Body of pancreas (tissue), 4 donors: ENCODE measurements at places on chromosomes 7 and 10. TPM values are rescaled to one million over a fixed set of nuclear protein-coding genes. Genes with fewer than 3 reads are reported as not detected.
A peak's percentile ranks its signal among the peaks of the same experiment; 100 is the strongest.

ASB4 gene
- not detected for total RNA-seq

DNA sequence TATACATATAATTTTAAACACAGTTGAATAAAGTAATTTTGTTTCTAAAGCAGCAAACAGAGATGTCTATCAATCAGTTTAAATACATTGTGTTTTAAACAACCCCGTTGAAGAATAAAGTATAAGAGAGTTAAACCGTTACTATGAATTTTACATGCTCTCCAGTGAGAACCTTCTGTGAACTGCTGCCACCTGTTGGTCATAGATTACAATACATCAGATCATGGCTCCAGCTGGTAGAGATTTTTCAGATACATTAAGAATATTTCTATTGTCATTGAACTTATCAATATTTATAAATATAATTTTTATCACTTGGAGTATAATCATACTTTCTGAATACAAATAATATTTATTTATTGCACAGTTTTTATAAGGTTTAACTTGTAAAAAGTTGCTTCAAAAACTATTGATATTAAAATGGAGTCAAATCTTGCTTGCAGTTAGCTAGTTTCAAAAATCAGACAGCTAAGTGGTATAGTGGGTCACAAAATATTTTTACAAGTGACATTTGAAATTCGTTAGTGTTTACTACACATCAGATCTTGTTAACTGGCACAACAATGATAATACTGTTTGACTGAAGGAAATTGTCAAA, 561.2 kb upstream of the PHF14 start:
- DNase-seq, result peak; percentile 35

CALML5 gene
- total RNA-seq, result not detected

- DNase-seq, result no peak
Measured at GRCh38 chr7:31076641-31077310, 24.7 kb downstream of the ADCYAP1R1 start.

- DNase-seq, result no peak
Measured at GRCh38 chr7:1004018-1004852, 21.3 kb downstream of the CYP2W1 start.

EN2 gene
- total RNA-seq, result not detected

- DNase-seq, result no peak
Measured at GRCh38 chr10:131739206-131739605, 161.6 kb upstream of the PPP2R2D start.

LRMDA gene
- 12.2 TPM for total RNA-seq

GRCh38 chr10:22742678-22743077, 28.3 kb upstream of the PIP4K2A start:
- no peak for DNase-seq

DNA sequence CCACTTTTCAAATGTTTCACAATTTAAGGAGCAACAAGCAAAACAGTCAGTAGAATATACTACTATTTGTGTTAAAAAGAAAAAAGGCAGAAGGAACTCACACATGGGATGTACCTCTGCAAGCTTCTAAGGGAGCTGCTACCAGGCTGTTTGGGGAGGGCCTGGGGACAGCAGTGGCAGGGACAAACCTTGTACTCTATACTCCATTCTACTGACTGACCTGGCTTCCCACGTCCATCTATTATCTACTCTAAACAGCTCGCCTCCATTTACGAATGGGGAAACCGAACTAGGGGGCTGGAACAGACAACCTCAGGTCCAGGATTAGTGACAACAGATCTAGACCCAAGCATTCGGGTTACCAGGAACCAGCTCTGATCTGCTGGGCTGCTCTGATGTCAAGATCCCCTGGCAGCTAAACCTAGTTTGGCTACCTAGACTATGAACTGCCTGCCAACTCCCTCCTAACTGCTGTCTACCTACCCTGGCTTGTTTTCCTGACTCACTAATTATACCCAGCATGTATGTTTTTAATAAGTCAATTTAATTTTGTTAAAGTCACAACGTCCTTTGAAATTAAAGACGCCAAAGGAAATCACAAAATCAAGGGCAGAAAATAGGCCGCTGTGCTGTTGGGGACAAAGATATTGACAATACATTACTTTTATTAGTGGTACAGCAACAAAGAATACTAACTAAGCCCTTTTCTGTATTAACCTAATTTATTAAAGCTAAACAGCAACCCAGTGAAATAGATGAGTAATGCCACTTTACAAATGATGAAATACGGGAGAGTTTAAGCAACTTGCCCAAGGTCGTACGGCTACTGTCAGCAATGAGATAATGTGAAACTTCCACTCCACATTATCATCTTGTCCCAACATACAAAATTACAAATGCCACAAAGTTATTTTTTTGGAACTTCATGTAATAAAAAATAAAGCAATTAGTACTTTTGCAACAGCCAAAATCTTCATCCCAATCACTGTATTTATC, 5.3 kb downstream of the PSAP start:
- no peak for DNase-seq

DNA sequence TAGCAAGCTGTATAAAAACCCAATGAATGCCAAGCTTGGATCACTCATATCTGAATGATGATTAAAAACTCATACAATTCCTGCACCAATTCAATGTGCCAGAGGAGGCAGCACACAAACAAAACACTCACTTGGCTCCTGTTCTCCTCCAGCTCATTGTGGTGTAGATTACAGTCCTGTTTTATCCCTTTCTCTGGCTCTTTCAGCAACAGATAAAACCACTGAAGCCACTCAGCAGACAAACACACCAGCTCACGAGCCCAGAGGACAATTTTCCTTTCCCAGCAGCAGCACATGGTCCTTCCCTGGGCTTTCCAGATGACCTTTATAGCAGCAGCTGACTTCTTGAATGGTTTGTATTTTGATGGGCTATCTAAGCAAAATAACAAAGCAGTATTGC, 107.3 kb upstream of the STARD3NL start:
- DNase-seq, result peak; percentile 33

NPY4R2 gene
- total RNA-seq, result not detected

INHBA gene
- total RNA-seq, result 0.52 TPM

DNA sequence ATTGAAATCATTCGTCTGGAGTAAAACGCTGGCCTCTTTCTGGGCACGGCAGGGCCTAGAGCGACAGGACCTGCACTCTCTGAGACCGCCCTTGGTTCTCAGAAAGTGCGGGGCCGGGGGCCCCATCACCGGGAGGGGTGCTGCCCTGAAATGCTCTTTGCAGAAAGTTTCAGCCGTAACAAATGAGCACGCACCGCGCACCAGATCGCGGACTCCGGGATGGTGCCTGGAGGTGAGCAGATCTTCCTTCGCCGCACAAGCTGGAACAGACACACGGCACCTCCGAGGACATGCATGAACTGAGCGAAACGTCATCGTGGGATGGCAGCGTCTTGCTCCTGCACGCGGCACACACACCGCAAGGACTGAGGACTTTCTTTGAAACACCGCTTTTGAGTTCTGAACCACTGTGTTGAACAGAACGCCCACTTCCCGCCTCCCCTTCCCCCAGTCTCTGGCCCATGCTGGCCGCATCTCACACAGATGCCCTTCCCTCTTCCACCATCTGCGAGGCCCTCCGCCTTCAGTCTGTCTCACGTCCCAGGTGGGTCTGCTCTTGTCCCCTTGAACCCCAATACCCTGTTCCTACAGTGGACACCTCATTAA, 538.7 kb upstream of the MGMT start:
- DNase-seq, result no peak

DNA sequence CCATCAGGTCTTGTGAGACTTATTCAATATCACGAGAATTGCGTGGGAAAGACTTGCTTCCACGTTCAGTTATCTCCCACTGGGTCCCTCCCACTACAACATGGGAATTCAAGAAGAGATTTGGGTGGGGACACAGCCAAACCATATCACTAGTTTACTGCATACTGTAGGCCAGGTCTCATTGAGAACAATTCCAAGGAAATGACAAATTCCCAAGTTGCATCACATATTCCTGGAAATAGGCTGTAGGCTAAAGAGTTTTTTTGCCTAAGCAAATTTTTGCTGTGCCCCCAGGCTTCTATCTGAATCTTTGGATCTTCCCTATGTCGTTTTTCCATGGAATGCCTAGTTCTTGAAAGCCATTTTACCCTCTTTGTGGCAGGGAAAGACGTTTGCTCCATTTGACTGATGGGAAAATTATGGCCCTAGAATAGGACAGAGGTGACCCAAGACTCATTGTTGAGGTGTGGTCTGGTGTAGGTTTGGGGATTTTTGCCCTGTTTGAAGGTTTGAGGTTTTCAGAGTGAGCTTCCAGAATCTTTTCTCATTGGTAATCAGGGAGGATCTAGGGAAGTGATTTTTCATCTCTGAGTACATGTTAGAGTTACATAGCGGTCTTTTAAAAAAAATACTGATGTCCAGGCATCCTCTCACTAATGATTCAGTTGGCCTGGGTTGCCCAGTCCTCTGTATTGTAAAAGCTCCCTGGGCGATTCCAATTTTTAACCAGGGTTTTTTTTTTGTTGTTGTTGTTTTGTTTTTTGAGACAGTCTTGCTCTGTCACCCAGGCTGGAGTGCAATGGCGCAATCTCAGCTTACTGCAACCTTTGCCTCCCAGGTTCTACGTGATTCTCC, 44.4 kb downstream of the TACR2 start:
- DNase-seq, result no peak

AZGP1 gene
- 271 TPM for total RNA-seq

GRCh38 chr10:132503581-132504421, 33.8 kb upstream of the INPP5A start:
- no peak for DNase-seq

DNA sequence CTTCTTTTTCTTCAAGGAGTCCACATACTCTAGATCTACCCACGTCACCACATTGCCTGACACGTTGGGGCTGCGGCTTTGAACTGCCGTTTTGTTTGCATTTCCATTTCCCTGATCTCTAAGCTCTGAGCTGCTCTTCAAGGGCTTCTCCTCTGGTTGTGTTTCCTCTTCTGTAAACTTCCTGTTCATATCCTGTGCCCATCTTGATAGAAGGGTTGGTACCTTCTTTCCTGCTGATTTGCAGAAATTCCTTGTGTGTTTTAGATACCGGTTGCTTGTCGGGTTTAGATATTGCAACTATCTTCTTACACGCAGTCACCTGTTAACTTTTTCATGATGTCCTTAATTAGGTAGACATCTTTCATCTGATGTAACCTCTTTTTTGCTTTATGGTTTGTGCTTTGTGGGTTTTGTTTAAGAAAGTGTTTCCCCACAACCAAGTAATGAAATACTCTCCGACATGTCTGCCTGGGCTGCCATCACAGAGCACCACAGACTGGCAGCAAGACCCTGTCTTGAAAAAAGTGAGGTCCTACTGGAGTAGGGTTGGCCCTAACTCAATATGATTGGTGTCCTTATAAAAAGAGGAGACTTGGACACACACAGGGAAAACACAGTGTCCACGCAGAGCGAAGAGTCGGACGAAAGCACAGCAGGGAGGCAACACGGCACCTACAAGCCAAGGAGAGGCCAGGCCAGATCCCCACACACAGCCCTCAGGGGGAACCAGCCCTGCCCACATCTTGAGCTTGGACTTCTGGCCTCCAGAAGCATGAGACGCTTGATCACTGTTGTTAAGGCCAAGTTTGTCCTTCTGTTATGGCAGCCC, 99.1 kb upstream of the PDGFA start:
- DNase-seq, result no peak

SLC26A4 gene
- total RNA-seq, result 0.26 TPM

GRCh38 chr7:44275957-44276570, 49.3 kb downstream of the CAMK2B start:
- DNase-seq, result no peak

GRCh38 chr7:85177316-85177715, 9.5 kb downstream of the SEMA3D start:
- no peak for DNase-seq

CALD1 gene
- total RNA-seq, result 57.0 TPM

CISD1 gene
- 3.0 TPM for total RNA-seq

- DNase-seq, result no peak
Measured at GRCh38 chr10:47238331-47239095, 61.5 kb upstream of the GDF10 start.

DNA sequence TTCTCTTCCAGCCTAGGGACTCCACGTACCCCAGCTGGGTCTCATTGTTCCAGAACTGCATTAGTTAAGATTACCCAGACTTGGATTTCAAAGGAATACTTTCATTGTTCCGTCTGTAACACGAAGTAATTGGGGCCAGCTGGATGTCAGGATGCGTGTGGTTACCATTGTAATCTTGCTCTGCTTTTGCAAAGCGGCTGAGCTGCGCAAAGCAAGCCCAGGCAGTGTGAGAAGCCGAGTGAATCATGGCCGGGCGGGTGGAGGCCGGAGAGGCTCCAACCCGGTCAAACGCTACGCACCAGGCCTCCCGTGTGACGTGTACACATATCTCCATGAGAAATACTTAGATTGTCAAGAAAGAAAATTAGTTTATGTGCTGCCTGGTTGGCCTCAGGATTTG, 21.0 kb downstream of the LRRC17 start:
- DNase-seq, result peak; percentile 23

GRCh38 chr7:25758559-25758958, 393.4 kb upstream of the NFE2L3 start:
- no peak for DNase-seq

LAMB4 gene
- total RNA-seq, result 2.0 TPM

SLC26A5 gene
- total RNA-seq, result not detected

GPR26 gene
- total RNA-seq, result not detected
